Hepatocyte (in vitro differentiated cells): ENCODE measurements at places on chromosomes 2 and 18. TPM values are rescaled to one million over a fixed set of nuclear protein-coding genes. Genes with fewer than 3 reads are reported as not detected.
A peak's percentile ranks its signal among the peaks of the same experiment; 100 is the strongest.

DNA sequence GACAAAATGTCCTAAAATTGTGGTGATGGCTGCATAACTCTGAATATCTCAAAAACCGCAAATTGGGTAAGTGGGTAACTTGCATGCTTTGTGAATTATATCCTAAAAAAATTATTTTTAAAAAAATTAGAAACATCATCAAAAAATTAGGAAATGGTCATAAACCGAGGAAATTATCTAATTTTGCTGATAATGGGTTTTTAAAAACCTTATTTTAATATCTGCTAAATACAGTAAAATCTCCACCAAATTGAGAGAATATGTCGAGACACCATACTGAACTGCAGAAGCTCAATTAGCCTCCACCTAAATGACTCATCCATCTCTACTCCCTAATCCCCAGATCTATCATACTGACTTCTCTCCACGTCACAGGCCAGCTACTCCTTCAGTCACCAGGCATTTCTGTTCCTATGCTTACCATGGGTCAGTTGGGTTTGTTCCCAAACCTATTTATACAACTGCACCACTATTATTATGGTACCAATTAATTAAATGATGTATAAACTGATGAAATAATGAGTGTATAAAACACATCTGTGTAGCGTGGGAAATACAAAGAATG lies 36.1 kb downstream of the SPIRE1 start:
- H3K27me3 ChIP-seq, result no peaks in the 10 kb centered on the region
- H3K4me3 ChIP-seq, result no peak overlapping the region
- H3K4me1 ChIP-seq, result no peaks in the 10 kb centered on the region
- H3K36me3 ChIP-seq, result no peaks in the 10 kb centered on the region
- no peak for DNase-seq
- no peak overlapping the region for H3K27ac ChIP-seq

DNA sequence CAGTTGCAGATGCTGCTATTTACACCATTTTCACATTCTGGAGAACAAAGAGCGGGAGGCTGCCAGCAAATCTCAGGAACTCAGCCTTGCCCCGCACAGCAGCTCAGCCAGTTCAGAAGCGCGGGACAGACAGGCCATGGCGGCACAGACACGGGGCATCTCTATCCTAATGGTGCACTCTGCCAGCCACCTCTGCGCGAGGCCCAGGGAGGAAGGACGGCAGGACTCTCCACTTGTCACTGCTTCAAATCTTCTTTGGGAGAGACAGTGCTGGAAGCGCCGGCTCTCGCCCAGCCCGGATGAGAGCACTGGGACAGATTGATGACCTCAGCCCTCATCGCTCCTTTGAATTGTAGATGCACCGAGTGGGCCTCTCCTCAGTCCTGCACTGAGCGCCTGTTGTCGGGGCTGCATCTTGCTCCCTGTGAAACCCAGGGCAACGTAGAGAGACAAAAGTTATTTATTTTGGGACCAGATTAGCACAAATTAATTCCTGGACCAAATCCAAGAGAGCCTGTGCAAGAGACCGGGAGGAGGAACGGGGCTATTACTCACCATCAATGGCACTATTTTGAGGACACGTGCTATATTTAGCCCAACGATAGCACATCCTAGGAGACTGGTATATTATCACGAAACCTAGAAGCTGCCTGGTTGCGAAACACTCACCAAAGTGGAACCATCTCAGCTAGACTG lies 211.4 kb upstream of the SMIM21 start:
- H3K27ac ChIP-seq, result peak overlapping the region; percentile 77
- H3K36me3 ChIP-seq, result no peaks in the 10 kb centered on the region
- no peak overlapping the region for H3K4me3 ChIP-seq
- peaks cover 11% of the 10 kb centered on the region for H3K4me1 ChIP-seq
- DNase-seq, result peak; percentile 14

GRCh38 chr2:58756336-58756735 lies 515.2 kb upstream of the FANCL start:
- no peak overlapping the region for H3K4me3 ChIP-seq
- H3K27ac ChIP-seq, result no peak overlapping the region
- no peaks in the 10 kb centered on the region for H3K36me3 ChIP-seq
- no peaks in the 10 kb centered on the region for H3K27me3 ChIP-seq

The PLGLB2 gene
- 13.7 and 28.5 TPM in 2 replicates for total RNA-seq

The FARP2 gene
- 29.1 and 29.3 TPM in 2 replicates for total RNA-seq

DNA sequence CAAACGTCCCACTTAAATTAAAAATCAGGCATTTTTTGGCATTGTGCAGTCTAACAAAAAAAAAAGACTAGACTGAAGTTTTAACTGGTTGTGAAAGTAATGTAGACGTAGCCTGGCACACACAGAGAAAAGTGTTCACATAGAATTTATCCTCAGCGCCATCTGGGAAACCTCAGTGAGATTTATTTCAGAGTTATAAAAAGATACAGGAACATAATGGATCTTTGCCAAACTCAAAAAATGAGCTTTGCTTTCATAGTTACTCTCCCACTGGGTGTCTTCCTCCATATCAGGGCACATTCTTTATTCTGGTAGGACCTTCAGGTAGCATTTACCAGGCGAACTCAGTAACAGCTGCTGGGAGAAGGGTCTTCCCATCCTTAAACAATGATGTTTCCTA lies 532.4 kb upstream of the SALL3 start:
- H3K4me1 ChIP-seq, result no peaks in the 10 kb centered on the region
- no peaks in the 10 kb centered on the region for H3K36me3 ChIP-seq
- no peak overlapping the region for H3K4me3 ChIP-seq
- DNase-seq, result no peak

The PLCD4 gene
- 0.52 and 1.7 TPM in 2 replicates for total RNA-seq

DNA sequence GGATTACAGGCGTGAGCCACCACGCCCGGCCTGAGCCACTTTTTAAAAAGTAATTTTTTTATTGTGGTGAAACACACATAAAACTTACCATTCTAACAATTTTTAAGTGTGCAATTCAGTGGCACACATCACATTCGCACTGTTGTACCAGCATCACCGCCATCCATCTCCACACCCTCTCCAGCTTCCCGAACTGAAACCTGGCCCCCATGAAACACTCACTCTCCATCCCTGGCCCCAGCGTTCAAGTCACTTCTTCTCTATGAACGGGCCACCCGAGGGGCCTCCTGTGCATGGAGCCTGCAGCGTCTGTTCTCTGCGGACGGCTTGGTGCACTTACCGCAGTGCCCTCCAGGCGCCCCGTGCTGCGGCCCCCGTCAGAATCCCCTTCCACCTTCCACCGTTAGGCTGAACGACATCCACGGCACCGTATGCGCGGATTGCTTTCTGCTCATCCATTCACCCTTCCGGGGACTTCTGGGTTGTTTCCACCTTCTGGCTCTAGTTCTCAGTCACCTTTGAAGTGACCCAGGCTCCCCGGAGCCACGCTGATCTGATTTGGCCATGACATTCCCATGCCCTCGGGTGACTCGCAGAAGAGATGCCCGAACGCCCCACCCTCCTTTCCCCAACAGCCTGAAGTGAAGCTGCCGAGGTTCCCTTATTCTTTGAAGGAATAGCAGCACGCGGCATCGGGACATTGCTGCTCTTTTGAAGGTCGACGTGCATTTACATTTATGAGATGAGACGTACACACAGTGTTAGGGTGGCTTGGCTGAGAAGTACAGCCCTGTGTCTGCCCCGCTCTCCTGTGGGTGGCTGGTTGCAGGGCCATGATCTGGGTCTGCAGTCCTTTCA lies 134.4 kb downstream of the MBP start:
- peaks cover 9% of the 10 kb centered on the region for H3K4me1 ChIP-seq
- no peak overlapping the region for H3K4me3 ChIP-seq
- H3K27ac ChIP-seq, result no peak overlapping the region

DNA sequence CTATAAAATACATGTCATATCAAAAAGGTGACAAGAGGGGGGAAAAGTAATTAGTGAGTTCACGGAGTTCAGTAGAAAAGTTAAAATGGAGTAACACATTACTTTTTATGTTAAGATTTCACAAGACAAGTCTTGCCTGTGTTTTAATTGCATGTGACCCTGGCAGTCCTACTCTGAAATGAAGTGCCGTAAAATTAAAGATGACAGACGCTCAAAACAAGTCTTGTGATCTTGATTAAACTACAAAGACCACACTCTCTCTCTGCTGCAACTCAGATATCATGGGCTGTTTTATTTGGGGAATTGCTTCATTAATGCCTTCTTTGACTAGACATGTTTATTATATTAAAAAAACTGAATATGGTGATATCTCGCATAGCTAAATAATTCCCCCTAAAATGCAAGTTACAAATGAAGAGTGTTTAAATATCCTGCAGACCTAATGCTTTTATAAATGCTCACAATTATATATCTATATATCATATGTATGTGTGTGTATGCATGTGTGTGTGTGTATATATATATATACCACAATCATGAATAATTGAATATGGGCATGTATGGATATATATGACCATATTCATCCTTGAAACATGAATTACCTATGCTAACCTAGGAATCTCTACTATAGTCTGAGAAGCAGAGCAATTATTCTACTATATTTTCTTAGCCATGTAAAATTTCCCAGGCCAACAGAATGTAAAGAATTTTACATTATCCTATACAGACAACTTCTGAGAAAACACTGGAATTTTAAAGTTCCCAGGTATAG lies 647.5 kb downstream of the ARHGAP15 start:
- no peak overlapping the region for H3K27ac ChIP-seq
- H3K27me3 ChIP-seq, result no peaks in the 10 kb centered on the region
- H3K4me1 ChIP-seq, result no peaks in the 10 kb centered on the region
- DNase-seq, result no peak
- no peak overlapping the region for H3K4me3 ChIP-seq
- no peaks in the 10 kb centered on the region for H3K36me3 ChIP-seq

GRCh38 chr2:73114273-73114867 lies 1.6 kb upstream of the RAB11FIP5 start:
- no peak for DNase-seq
- H3K4me3 ChIP-seq, result no peak overlapping the region
- H3K36me3 ChIP-seq, result no peaks in the 10 kb centered on the region
- no peaks in the 10 kb centered on the region for H3K27me3 ChIP-seq
- H3K4me1 ChIP-seq, result peaks cover 19% of the 10 kb centered on the region

- H3K36me3 ChIP-seq, result no peaks in the 10 kb centered on the region
- no peaks in the 10 kb centered on the region for H3K27me3 ChIP-seq
- H3K27ac ChIP-seq, result no peak overlapping the region
- no peaks in the 10 kb centered on the region for H3K4me1 ChIP-seq
- H3K4me3 ChIP-seq, result no peak overlapping the region
Measured at GRCh38 chr18:75346671-75347070, 80.8 kb downstream of the SMIM21 start.

- H3K36me3 ChIP-seq, result no peaks in the 10 kb centered on the region
- DNase-seq, result no peak
- H3K27ac ChIP-seq, result no peak overlapping the region
- no peaks in the 10 kb centered on the region for H3K27me3 ChIP-seq
- peaks cover 14% of the 10 kb centered on the region for H3K4me1 ChIP-seq
Measured at GRCh38 chr2:158782616-158783015, 12.5 kb upstream of the DAPL1 start.

DNA sequence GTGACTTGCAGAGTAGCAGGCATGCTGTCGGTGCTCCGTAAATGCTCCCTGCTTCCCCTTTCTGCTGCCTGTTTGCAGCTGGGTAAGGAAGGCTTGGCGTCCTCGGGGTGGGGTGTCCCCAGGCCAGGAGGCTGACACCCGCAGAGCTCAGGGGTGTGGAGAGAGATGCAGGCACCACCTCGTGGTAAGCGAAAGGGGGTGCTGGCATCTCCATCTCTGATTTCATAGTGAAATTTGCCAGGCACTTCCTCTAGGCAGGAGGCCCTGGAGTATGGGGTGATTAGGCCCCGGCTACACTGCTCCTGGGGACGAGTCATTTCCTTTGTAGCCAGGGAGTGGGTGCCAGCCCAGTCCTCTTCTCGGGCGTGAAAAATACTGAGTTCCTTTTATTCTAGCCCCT lies 160.4 kb downstream of the KLHL29 start:
- H3K27ac ChIP-seq, result no peak overlapping the region
- no peak overlapping the region for H3K4me3 ChIP-seq
- H3K27me3 ChIP-seq, result peaks cover under 1% of the 10 kb centered on the region
- no peaks in the 10 kb centered on the region for H3K36me3 ChIP-seq
- H3K4me1 ChIP-seq, result peaks cover 5% of the 10 kb centered on the region

The HJURP gene
- 5.0 and 5.3 TPM in 2 replicates for total RNA-seq

The APCDD1 gene
- 69.6 and 80.8 TPM in 2 replicates for total RNA-seq

DNA sequence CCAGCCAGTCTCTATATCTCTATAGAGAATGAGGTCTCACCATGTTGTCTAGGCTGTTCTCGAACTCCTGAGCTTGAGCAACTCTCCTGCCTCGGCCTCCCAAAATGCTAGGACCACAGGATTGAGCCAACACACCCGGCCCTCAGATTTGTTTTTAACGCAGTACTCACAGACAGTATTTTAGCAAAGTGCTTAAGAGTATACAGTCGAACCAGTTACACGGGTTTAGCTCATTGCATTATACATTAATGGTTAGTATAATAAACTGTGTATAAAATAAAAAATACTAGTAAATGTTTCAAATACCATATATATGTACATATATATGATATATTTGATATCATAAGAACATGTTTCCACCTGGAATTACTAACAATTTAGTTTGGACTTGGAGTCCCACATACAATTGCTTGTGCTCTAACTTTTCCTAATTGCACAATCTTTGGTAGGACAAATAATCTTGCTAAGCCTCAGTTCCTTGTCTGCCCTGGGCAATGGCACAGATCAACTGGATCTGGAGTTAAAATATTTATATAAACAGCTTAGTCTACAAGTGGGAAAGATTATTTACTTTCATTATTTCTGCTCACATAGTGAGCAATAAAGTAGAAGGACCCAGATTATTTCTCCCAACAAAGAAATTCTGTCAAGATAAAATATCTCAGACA lies 508.9 kb upstream of the LRATD1 start:
- H3K4me3 ChIP-seq, result no peak overlapping the region
- no peaks in the 10 kb centered on the region for H3K4me1 ChIP-seq
- no peaks in the 10 kb centered on the region for H3K27me3 ChIP-seq

The CNGA3 gene
- total RNA-seq, result 0.04 and 0.13 TPM in 2 replicates

GRCh38 chr2:23531881-23532280 lies 146.9 kb downstream of the KLHL29 start:
- H3K27ac ChIP-seq, result peak overlapping the region; percentile 67
- H3K27me3 ChIP-seq, result no peaks in the 10 kb centered on the region
- peaks cover 21% of the 10 kb centered on the region for H3K4me1 ChIP-seq
- H3K4me3 ChIP-seq, result no peak overlapping the region
- no peaks in the 10 kb centered on the region for H3K36me3 ChIP-seq

DNA sequence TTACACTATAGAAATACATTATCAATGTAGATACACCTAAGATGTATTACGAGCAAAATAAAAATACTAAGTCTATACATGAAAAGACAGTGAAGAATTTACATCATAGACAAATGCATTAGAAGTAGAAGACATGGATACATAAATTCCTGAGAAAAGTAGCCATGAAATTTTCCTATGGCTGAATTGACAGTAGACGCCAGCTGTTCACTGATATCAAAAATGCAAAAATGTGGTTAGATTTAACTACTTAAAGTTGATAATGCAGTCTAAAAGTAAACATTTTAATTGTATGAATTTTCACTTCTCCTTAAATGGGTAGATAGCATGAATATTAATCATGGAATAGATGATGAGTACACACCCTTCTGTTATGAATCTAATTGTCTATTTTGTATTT lies 350.9 kb downstream of the ARHGAP15 start:
- H3K27ac ChIP-seq, result no peak overlapping the region
- peaks cover 7% of the 10 kb centered on the region for H3K4me1 ChIP-seq
- no peak for DNase-seq

- no peaks in the 10 kb centered on the region for H3K36me3 ChIP-seq
- DNase-seq, result no peak
- H3K27me3 ChIP-seq, result no peaks in the 10 kb centered on the region
Measured at GRCh38 chr2:174656676-174657176, 59.1 kb upstream of the WIPF1 start.

GRCh38 chr18:50011813-50012435 lies 183.0 kb downstream of the MYO5B start:
- no peak overlapping the region for H3K27ac ChIP-seq
- H3K4me1 ChIP-seq, result peaks cover 9% of the 10 kb centered on the region
- no peak overlapping the region for H3K4me3 ChIP-seq
